ENCODE measurements at places on chromosomes 2 and 18.

GRCh38 chr2:226475650-226476049 lies 324.0 kb downstream of the IRS1 start:
- DNase-seq, result no peak

DNA sequence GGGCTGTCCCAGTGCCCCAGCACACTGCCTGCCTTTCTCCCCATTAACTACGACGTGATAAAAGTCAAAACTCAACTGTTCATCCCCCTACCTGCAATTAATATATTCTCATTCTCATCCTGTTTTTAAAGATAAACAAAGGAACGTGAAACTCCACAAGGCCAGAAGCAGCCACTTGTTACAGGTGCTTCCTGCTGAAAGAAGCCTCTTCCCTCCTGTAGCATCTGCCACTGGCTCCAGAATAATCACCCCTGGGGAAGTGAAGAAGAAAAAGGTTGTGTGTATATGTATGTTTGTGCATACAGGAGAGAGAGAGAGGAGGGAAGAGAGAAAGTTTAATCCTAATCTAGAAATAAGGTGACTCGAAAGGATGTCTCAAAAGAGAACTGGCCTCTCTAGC lies 27.1 kb downstream of the KIAA2012 start:
- DNase-seq, result no peak

DNA sequence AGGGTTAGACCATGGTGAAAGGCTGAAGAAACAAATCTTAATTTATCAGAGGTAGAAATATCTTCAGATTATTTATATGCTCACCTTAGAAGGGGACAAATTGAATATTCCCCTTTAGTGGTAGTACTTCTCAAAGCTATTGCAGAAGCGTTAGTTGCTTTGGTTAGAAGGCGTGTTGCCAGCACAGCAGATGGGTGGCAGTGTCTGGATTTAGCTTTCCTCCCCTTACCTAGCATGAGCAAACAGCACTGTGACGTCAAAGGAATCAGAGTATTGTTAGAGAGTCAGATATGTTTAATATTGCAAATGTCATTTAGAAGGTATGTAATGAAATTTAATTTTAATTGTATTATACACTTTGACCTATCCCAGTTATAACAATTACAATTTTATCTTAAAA lies 27.2 kb upstream of the GALR1 start:
- no peak for DNase-seq

GRCh38 chr2:233404222-233404621 lies 49.9 kb downstream of the DGKD start:
- no peak for DNase-seq

- no peak for DNase-seq
These were observed 76.8 kb downstream of the ACKR3 start for GRCh38 chr2:236646441-236646840.

- DNase-seq, result no peak
These were observed 40.6 kb upstream of the TFPI start for GRCh38 chr2:187594801-187595200.

GRCh38 chr2:113119111-113119510 lies 8.3 kb upstream of the IL1RN start:
- DNase-seq, result no peak

GRCh38 chr2:238724728-238725127 lies 123.2 kb upstream of the TWIST2 start:
- no peak for DNase-seq

DNA sequence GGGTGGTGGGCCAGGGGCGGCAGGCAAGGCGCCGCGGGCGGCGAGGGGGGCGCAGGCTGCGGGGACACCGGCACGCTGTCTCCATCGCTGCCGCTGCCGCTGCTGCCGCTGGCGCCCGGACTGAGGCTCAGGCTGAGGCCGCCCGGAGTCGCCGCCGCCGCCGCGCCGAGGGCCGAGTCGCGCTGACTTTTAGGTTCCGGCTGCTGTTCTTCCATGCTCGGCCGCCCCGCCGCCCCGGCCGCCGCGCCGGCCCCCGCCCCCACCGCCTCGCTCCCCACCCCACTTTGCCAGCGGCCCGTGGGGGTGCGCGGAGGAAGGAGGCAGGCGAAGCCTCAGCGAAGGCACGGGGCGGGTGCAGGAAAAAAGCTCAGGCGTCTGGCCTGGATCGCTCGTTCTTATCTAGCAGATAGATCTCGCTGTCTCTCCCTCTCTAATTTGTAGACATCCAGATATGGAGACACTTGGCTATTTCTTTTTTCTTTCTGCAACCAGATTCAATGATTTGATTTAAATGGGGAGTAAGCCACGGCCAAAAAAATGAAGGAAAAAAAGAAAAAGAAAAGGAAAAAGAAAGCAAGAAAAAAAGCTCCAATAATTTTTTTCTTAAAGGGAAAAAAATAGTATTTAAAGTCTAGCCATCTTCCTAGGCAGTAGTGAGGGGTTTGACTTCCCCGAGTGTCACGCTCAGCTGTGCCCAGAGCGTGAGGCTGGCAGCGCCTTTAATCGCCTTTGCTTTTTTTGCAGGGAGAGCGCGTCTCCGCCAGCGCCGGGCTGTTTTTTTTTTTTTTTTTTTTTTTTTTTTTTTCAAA lies at the start of gene EN1:
TSS of gene EN1 (minus strand) at position 696 of the 809 bp plus-strand sequence. CDS start at position 215, 481 bp downstream.
- DNase-seq, result no peak

GRCh38 chr2:193584522-193584938 lies 1389.8 kb upstream of the TMEFF2 start:
- no peak for DNase-seq

GRCh38 chr2:75800456-75800855 lies 89.7 kb upstream of the GCFC2 start:
- no peak for DNase-seq

DNA sequence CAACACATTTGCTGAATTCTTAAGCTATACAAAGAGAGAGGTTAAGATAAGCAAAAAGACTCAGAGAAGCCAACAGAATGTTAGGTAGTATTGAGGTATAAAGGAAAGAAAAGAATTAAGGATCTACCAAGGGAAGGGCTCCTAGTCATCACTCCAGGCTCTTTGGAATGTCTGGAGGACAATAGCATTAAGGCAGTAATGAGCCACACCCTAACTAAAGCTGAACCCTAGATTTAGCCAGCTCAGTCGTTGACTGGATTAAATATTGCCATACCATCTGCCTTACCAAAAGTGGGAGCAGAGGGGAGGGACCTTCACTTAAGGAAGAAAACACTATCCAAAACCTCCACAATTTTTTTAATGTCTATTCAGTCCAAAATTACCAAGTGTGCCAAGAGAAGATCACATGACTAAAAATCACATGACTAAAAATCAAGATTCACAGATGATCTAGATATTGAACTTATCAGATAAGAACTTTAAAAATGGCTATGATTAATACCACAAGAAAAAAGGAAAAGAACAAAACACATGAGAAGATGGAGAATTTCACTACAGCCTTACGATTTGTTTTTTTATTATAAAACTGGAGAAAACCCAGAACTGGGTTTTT lies 59.7 kb downstream of the EXOC6B start:
- DNase-seq, result no peak

GRCh38 chr2:19900931-19901441 lies 797 bp downstream of the TTC32 start:
- no peak for DNase-seq

DNA sequence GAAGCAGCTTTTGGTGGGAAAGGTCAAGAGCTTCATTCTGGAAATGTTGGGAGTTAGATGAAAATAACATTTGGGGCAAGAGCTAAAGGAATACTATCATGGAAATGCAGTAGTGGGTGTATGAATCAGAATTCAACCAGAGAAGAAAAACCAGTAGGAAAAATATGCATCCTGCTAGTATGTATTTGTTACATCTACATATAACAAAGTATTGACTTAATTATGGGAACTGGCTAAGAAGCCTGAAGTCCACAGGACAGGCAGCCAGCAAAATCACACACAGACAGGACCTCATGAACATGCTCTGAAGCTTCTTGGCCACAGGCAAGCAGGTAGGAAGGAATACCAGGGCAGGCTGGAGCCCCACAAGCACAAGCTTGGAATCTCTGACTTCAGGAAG lies 185.8 kb downstream of the FBXO15 start:
- no peak for DNase-seq

- no peak for DNase-seq
These were observed 16.2 kb downstream of the SLC25A52 start for GRCh38 chr18:31744321-31745067.

GRCh38 chr18:34158881-34159690 lies 65.6 kb downstream of the NOL4 start:
- DNase-seq, result no peak

DNA sequence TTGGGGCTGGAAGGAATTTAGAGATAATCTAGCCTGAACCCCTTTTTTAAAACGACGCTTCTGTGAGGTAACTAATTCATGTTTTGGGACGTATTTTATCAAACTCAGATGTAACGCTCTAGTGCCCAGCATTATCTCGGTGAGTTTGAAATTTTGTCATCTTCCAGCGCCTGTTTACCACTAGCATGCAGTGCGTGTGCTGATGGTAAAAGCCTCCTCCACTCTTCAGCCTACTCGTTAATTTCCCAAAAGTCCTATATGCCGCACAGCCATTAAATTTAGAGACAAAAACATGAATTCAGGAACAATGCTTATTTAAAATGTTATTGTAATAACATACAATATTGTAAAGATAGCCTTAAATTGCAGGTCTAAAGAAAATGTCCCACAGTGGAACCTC lies 2.8 kb downstream of the ZCCHC2 start:
- no peak for DNase-seq

DNA sequence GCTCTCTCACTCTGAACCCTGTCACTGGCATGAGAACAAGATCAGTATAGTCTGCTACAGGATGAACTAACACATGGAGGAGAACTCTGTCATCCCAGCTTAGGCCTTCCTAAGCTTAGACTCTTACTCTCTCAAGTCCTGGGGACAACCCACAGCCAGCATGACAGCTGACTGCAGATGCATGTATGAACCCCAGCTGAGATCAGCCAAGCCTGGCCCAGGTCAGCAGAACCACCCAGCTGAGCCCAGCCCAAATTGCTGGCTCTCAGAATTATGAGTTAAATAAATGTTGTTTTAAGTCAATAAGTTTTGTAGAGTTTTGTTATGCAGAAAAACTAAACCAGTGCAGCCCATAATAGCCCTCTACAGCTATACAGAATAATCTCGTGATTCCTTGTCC lies 287.3 kb downstream of the TNS1 start:
- no peak for DNase-seq

DNA sequence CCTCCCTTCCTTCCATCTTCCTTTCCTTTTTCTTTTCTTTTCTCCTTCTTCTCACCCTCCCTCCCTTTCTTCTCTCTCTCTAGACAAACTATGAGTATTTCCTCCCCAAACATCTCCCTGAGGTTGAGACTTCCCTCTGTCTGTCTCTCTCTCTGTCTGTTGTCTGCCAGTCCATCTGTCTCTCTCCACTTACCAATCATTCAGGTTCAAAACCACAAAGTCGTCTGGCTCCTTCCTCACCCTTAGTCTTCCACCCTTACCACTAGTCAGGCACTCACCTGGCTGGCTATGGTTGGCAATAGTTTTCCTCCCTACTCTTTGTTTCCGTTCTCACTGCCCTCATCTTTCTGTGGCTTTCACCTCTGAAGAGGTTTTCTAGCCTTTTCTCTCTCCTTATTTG lies 12.9 kb downstream of the CCL20 start:
- no peak for DNase-seq

DNA sequence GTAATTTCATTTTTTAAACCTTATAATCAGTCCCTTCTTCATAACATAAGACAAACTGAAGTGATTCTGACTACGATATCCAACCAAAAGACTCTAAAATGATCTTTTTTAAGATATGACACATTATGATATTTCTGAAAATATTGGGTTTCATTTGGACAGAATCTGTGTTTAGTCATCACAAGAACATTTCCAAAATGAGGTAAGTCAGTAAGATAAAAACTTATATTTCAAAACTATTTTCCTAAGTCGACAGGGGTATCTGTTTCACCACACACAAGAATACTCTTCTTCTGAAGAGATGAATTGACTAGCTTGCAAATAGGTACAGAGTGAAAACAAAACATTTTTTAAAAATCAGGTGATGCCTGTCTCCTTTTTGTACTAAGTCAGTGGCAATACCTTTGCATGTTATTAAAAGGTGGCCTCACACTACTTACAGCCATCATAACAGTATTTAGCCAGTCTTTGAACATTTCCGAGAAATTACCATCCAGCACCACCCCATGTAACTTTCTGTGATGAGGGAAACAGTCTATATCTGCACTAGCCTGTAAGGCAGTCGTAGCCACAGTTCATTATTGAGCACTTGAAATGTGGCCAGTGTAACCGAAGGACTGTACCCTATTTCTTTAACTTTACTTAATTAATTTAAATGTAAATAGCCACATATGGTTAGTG lies 13.5 kb downstream of the STK39 start:
- DNase-seq, result no peak

GRCh38 chr2:203401-203800 lies 60.4 kb downstream of the SH3YL1 start:
- no peak for DNase-seq

- no peak for DNase-seq
These were observed at the start of gene DHRS9 for GRCh38 chr2:169069341-169069740. Gene DHRS9, plus strand, starts transcription at chr2:169069563. Its CDS starts 12,019 bp downstream, at chr2:169081582.

GRCh38 chr18:63844254-63844653 lies 43.3 kb upstream of the SERPINB2 start:
- DNase-seq, result no peak

DNA sequence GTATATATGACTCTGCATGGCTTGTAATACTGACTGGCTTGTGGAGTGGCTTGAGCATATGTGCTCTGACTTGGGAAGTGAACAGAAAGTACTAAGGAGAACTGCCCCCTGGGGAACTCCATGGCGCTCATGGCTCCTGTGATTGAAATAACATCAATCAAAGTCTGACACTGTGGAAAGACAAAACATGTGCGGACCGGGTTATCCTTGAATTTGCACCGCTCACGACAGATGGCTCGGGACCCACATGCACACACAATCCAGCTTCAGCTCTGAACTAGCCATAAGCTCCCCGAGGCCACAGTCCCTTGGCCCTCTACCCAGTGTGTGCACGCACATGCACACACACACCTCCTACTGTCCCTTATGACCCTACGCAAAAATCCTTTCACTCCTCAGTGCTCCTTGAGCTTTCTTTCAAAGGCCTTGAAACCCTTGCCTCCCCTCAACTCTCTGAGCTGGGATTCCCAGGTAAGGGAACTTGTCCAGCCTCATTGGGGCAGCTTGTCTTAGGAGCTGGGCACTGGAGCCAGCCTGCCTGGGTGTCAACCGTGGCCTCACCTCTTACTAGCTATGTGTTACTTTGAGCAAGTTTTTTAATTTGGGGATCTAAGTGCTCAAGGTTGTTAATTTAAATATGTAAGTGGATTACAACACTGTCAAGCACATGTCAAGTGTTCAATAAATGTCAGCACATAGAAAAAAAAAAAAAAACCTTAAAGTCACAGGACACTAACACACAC lies 43.6 kb downstream of the MRPS5 start:
- no peak for DNase-seq

DNA sequence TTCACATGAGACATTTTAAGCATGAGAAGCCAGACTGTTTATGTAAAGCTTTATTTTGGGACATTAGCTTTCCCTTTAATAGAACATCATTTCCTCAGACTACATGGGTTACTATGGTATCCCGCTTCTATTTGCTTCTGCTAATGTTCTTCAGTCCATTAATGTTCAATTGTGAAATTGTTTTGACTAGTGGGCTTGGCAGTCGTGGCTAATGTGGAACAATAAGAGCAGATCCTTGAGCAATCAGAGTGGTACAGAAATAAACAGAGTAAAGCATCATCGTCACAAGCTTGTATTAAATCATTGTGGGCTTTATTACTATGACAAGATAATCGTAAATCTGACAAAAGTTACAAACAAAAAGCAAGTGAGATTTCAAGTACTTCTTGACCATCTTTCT lies 60.2 kb downstream of the PDE1A start:
- no peak for DNase-seq

- no peak for DNase-seq
These were observed 549.4 kb upstream of the SALL3 start for GRCh38 chr18:78430131-78430758.
